RKO (cell line): ENCODE measurements at places on chromosomes 6 and 20.

GRCh38 chr6:163705923-163706322 is 291.4 kb downstream of the QKI start:
- no peak for DNase-seq

GRCh38 chr6:139508023-139508422 is 133.6 kb upstream of the CITED2 start:
- DNase-seq = no peak

DNA sequence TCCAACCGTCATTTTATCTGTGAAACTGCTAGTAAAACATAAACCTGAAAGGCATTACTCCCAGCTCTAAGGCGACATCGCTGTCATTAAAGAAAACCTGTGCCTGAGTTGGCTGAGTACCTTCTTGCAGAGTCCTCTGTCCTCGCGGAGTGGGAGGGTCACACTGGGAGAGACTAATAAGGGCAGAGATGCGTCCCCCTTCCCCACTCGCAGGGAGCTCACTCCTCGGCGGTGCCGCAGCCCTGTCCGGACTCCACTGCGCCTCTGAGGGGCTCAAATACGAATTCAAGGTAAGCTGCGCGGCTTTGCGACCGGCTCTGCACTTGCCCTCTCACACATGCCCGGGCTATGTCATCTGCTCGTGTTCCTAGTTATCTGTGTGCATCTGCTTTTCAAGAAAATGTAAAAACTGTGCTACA is at the start of gene COL19A1:
Gene COL19A1, plus strand, starts transcription at position 206 of the 419 bp plus-strand sequence. CDS start 13,012 bp downstream, outside the sequence.
- no peak for DNase-seq

DNA sequence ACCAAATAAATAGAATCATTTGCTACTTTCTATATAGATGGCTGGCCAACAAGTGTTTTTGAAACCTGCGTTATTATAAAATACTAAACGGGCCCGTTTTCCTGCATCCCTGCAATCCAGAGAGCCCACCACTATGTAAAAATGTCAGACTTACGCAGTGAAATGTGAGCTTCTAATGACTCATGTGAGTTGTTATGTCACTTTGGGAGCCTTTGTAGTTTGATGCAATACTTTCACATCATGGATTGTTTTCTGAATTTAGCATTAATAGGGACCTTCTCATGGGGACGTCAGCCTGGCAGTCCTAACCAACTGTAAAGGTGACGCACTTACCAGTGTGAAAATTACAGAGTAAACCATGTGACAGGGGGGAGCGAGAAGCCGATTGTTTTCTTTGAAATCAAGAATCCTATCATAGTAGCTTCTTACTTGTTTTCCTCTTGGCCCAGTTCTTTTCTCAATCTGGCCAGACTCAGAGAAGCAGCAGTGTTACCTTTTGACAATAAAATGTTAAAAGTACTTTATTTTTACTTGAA is 75.3 kb downstream of the SSR1 start:
- DNase-seq = no peak

GRCh38 chr6:116616737-116617053 is 416 bp downstream of the RSPH4A start:
- DNase-seq = no peak

DNA sequence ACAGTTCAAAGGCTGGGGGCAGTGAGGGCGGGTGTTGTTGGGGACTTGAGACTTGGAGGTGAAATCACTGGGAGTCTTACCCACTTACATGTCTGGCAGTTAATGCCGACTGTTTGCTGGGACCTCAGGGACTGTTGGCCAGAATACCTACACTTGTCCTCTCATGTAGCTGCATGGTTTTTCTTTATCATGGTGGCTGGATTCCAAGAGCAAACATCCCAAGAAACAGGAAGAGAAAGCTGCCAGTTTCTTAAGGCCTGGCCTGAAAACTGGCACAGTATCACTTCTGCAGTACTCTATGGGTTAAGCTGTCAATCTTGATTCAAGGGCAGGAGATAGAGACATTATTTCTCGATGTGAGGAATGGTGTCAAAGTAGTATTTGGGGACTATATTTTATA is 19.8 kb upstream of the C6orf62 start:
- no peak for DNase-seq

GRCh38 chr6:75794351-75794846 is 45.4 kb downstream of the MYO6 start:
- DNase-seq = no peak

- peak; percentile 54 for DNase-seq
Measured at GRCh38 chr6:56699066-56699654, 56.5 kb upstream of the DST start.

GRCh38 chr6:156652231-156652750 is 124.9 kb upstream of the ARID1B start:
- DNase-seq = no peak

DNA sequence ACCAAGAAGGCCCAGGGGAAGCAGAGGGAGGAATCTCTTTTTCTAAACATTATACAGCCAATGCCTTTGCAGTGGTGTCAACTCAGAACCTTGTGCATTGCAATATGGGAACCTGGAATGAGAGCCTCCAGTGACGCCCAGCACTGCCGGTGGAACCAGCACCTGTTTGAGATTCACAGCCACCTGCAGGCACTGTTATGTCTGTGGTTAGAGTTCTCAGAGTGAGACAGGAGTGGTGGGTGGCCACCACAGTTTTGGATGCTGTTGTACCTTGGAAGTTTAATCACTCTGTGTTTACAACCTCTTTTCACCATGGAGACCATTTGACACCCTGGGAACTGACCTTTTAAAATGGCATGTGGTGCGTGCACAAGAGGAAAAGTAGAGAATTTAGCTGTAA is 185.3 kb upstream of the KCNG1 start:
- no peak for DNase-seq

GRCh38 chr6:128918886-128919285 is 35.9 kb downstream of the LAMA2 start:
- no peak for DNase-seq

- no peak for DNase-seq
Measured at GRCh38 chr6:37306624-37307222, 47.1 kb upstream of the RNF8 start.

DNA sequence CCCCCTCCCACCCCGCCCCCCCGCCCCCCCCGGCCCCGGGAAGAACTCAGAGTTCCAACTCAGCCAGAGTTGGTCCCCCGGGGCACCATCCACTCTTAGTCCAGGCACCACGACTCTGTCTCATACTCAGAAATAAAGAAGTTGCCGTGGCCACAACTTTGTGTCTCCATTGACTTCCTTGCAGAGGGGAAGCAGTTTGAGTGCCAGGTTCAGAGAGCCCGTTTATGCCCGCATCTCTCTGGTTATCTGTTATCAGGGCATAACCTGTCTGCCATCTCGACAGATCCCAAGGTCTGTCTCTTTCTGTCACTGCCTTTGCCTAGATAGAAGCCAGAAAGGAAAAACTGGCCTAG is 605 bp downstream of the CDC5L start:
- no peak for DNase-seq

DNA sequence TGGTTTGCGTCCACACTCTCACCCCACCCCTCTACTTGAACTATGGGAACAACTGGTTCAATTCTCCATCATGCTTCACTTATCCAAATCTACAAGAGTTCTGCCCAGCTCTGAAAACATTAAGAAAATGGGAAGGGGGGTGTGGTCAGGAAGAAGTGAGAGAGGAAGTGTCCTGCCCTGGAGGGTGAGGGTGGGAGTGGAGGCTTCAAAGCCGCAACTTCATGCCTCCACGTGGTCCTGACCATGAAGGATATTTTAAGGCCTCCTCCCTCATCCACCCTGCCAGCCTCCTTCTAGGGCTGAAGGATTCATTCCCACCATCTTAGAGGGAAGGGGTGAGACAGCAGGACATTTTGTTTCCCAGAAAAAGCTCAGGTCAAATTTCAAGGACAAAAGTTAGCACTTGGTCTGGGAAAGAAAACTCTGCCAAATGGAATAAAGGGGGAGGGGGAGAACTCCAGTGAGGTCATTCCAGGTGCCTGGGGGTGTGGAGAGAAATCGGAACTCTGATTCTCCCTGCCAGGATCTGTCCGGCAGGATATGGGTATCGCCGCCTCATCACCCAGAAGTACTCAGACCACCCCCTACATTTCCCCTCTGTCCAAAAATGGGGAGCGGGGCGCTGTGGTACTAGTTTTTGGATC is 4.9 kb downstream of the RIMS4 start:
- no peak for DNase-seq

- no peak for DNase-seq
Measured at GRCh38 chr6:101391772-101392585, 1.5 kb upstream of the GRIK2 start.

DNA sequence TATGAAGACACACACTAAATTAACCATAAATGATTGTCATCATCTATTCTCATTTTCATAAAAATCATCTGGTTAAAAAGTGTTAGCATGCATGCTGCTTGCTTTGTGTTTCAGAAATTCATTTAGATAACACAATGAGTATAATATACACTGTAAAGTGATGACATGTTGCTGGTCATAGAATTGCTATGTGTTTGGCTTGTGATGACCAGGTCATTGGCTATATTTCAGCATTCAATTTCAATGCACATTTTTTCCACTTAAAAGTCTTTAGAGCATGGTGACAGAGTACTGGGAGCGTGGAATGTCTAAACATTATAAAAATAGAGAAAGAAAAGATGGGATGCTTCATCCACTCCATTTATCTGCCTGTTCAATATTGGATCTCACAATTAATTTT is 1291.1 kb upstream of the MAP3K7 start:
- DNase-seq = no peak

GRCh38 chr6:50935442-50935841 is 116.8 kb downstream of the TFAP2B start:
- no peak for DNase-seq

- no peak for DNase-seq
Measured at GRCh38 chr6:47275640-47276039, 34.1 kb downstream of the TNFRSF21 start.

DNA sequence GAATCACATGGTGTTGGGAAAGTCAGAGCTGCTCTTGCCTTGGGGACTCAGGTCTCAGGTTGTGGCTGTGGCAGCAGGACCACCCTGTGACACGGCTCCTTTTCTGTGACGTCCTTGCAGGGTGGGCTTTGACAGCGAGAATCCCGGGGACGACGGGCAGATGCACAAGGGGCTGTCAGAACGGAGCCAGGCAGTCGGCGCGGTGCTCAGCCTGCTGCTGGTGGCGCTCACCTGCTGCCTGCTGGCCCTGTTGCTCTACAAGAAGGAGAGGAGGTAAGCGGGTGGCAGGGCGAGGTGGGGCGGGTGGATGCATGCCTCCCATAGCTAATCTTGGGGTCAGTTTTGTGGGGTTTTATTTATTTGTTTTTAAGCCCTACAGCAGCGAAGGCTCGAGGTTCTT is 19.2 kb upstream of the SLC22A1 start:
- no peak for DNase-seq

GRCh38 chr20:43680981-43681380 is 14.1 kb downstream of the MYBL2 start:
- DNase-seq = no peak

DNA sequence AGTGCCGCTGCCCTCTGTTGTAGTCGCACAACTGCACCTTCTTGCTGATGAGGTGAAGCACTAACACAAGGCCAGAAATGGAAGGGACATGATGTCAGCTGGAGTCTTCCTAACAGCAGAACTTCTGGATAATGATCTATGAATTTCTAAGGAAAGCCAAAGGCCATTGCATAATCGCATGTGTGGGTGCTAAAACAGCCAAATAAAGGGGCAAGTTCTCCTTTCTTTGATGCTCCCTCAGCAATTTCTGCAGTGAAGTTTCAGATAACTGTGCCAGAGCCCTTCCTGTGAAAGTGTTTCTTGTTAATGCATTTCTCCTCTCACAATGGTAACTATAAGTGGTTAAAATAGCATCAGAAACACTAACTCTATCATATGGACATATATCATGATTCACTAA is 8.0 kb upstream of the F13A1 start:
- no peak for DNase-seq

DNA sequence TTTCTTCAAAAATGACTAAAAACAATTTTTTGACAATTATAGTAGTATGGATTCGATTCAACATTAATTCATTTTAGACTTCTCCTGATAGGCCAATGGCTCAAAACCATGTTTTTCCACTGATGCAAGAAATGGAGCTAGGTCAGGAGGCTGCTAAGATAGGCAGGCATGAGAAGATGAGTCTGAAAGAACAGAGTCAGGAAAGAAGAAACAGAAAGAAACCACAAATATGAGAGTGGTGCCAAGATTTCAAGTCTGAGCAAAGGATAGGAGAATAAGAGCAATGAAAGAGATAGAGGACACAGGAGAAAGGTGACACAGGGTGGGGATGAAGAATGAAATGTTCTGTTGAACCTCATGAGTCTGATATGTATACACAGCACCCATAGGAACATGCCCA is 112.2 kb downstream of the TASP1 start:
- DNase-seq = no peak

- DNase-seq = peak; percentile 12
Measured at GRCh38 chr6:1363729-1364572, 25.4 kb upstream of the FOXF2 start.

GRCh38 chr6:24394780-24395437 is 7.8 kb upstream of the MRS2 start:
- DNase-seq = peak; percentile 65

DNA sequence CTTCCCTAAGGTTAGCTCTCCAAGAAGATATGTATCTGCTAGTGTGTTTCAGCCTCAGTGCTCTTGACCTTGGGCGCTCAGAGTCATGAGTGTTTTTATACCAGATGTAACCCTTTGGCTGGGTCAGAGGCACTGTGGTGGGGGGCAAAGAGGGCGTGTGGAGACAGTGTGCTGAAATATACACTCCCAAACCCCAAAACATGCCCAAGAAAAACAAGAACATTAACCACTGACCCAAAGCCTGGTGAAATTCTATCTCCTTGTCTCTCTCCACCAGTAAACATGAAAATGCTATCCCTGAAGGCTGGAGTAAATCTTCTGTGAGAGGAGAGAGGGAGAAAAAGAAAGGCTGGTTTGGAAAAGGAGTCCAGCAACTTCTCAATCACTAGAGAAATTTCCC is 47.9 kb downstream of the ISM1 start:
- no peak for DNase-seq

DNA sequence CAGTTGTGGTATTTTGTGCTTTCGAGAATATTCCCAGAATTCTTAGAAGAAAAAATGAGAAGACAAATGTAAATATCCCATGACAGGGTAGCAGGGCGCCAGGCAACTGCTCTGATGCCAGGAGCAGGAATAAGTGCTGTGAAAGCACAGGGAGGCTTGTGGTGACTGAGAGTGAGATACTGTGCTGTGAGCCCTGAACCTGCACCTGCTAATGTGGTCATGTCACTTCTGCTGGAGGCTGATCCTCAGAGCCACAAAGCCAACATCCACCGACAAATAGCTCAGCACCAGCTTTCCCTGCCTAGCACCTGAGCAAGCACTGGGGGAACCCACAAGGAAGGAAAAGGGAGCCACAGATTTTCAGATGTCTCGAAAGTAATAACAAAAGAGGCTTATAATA is 368.6 kb upstream of the CDH4 start:
- no peak for DNase-seq

DNA sequence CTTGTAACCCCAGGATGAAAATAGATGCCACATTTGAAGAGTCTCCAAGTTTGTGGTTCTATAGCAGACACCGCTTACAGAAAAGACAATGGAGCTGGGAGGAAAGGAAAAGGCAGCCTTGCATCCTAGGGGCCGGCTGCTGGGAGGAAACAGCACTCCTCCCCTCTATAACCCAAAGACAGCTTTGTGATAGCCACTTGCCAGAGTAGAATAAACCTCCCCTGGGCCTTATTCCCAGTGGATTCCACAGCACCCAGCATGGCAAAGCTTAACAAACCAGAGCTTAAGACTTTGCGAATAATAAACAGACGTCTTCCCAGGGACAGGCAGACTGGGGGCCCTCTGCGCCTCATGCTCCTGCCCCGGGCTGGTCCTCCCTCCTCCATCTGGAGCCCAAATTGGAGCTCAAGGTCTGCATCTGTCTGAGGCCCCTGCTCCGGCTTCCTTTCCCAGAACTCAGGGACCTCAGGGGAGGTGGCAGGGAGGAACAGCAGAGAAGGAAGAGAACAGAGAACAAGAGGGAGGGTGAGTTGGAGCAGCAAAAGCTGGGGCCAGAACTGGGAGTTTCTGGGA is 8.8 kb upstream of the TAF8 start:
- no peak for DNase-seq
